ENCODE measurements at places on chromosomes 5 and 9.
A peak's percentile ranks its signal among the peaks of the same experiment; 100 is the strongest.

DNA sequence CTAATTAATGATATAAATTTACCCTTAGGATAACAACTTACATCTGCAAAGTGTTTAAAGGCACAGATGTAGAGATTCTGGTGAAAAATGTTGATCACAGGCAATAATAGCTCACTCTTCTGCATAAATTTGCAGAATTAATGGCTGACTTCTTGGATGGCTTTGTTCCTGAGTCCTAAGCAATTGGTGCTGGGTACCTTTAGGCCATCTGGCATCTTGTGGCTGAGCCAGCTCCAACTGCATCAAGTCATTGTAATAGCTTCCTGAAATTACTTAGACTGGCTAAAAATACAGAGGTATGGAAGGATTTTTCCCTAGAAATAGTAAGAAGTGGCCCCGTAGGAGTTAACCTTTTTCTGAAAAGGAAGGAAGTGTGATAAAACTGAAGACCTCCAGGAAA, 118.3 kb upstream of the MINAR2 start:
- no peak overlapping the region for H3K4me3 ChIP-seq
- no peak for DNase-seq
- no peak overlapping the region for H3K27ac ChIP-seq
- no peaks in the 10 kb centered on the region for H3K27me3 ChIP-seq
- no peaks in the 10 kb centered on the region for H3K4me1 ChIP-seq

GRCh38 chr9:136104916-136105315, 9.8 kb upstream of the NACC2 start:
- DNase-seq, result no peak
- H3K36me3 ChIP-seq, result no peaks in the 10 kb centered on the region
- H3K4me1 ChIP-seq, result no peaks in the 10 kb centered on the region
- peaks cover 2% of the 10 kb centered on the region for H3K27me3 ChIP-seq
- H3K4me3 ChIP-seq, result no peak overlapping the region

DNA sequence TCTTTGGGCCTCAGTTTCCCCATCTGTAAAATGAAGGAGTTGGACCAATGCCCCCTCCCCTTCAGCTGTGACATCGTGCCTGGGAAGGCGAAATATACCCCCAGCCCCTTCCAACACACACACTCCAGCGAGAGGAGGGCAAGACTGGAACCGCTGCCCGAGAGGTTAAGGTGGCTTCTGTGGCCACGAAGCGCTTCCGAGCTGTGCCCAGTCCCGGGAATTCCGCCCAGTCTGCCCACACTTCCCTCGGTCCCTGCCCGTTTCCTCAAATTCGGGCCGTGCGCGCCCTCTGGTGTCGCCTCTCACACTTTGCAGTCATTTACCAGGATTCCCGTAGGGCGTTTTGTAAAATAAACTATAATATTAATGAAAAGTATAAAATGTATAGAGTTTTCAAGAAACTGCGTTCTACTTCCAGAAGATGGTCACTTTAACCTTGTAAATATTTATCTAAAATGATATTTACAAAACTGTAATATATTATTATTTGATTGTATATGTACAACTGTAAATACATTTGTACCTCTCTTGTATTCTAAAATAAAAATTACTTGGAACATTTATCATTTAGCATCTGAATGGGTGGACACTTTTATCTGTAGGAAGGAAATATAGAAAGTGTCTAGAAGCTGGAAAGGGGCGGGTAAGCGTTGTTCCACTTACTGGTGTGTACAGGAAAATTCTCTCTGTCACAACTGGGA, 11.0 kb upstream of the EXOSC2 start:
- peak overlapping the region; percentile 81 for H3K4me3 ChIP-seq
- H3K4me1 ChIP-seq, result peaks cover 4% of the 10 kb centered on the region
- peaks cover 5% of the 10 kb centered on the region for H3K27me3 ChIP-seq
- no peak overlapping the region for H3K27ac ChIP-seq
- no peaks in the 10 kb centered on the region for H3K36me3 ChIP-seq

DNA sequence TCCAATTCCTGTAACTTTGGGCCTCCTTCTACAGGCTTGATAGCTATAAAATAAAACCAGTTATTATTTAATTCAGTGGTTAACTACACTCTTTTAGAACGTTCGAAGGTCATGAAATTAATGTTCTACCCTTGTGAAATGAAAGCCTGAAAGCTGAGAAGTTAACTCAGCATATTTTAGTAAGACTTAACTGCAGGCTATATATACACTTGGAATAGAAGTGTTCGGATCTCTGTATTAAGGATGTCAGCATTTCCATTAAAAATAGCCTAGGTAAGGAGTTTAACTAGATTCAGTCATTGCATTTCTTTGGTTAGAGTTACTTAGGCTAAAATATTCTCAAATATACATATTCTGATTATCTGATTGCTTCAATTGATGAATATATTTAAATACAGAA, 229.2 kb downstream of the MRPS30 start:
- H3K27ac ChIP-seq, result no peak overlapping the region
- H3K36me3 ChIP-seq, result no peaks in the 10 kb centered on the region
- no peaks in the 10 kb centered on the region for H3K4me1 ChIP-seq
- DNase-seq, result no peak
- no peaks in the 10 kb centered on the region for H3K27me3 ChIP-seq
- no peak overlapping the region for H3K4me3 ChIP-seq

GRCh38 chr9:1747417-1747967, 267.7 kb upstream of the SMARCA2 start:
- no peak overlapping the region for H3K4me3 ChIP-seq
- no peaks in the 10 kb centered on the region for H3K4me1 ChIP-seq
- no peak overlapping the region for H3K27ac ChIP-seq
- DNase-seq, result no peak
- no peaks in the 10 kb centered on the region for H3K27me3 ChIP-seq
